ENCODE measurements at places on chromosomes 7 and 10.

- no peak for DNase-seq
Measured at GRCh38 chr7:118239014-118239413, 14.5 kb downstream of the ANKRD7 start.

- no peak for DNase-seq
Measured at GRCh38 chr7:87872346-87872745, 3.8 kb downstream of the SLC25A40 start.

- DNase-seq = no peak
Measured at GRCh38 chr7:30556840-30557239, 37.8 kb upstream of the GARS1 start.

DNA sequence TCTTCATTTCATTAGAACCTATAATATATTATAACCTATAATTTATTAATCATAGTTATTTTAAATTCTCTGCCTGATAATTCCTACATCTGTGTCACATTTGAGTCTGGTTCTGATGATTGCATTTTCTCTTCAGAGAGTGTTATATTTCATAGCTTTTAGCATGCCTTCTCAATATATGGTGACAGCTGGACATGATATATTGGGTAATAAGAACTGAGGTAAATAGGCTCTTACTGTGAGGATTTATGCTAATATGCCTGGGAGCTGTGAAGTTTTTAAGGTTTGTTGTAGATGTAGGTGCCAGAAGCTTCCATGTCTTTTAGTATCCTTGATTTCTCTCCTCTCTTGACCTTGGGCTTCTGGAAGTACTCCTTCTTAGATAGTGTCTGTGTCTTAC, 325.9 kb upstream of the SEMA3D start:
- no peak for DNase-seq

DNA sequence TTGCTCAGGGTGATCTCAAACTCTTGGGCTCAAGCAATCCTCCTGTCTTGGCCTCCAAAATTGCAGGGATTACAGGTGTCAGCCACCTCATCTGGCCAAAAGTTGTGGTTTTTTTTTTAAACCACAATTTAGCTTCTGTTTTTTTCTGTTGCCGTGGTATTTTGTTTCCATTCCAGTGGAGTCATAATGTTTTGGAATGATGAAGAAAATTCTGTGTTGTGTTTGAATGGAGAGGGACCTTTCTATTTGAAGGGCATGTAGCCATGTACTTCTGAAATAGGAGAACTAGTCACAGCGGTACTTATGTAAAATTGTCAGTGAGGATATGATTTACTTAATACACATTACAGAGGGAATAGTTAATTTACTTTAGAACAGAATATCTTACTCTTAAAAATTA, 201.3 kb downstream of the ARL4A start:
- no peak for DNase-seq
